ENCODE measurements at places on chromosomes 13 and 19.

GRCh38 chr13:42229287-42229686 lies 42.7 kb upstream of the AKAP11 start:
- no peak for DNase-seq

- DNase-seq, result no peak
These were observed 75.6 kb upstream of the TM9SF2 start for GRCh38 chr13:99425485-99426341.

DNA sequence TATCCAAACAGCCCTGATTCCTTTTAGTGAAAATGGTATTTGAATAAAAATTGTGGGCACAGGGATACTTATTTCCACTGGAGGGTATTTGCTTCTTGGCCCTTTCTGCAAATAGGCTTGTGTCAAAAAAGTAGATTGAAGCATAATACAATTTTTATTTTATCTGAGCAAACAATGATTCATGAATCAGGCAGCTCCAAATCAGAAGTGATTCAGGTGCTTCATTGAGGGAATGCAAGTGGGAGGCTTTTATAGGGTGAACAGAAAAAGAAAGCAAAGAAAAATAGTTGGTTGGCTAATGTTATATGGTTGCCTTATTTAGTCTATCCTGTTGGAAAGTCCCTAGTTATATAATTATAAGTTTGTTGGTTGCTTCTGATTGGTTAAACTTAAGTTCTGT lies 117.9 kb downstream of the ITGBL1 start:
- no peak for DNase-seq

GRCh38 chr13:20171364-20171763 lies 10.5 kb upstream of the GJA3 start:
- DNase-seq, result no peak

GRCh38 chr13:34749046-34749445 lies 193.0 kb upstream of the NBEA start:
- DNase-seq, result no peak

GRCh38 chr19:5889288-5889971 lies 14.2 kb downstream of the NDUFA11 start:
- DNase-seq, result no peak

DNA sequence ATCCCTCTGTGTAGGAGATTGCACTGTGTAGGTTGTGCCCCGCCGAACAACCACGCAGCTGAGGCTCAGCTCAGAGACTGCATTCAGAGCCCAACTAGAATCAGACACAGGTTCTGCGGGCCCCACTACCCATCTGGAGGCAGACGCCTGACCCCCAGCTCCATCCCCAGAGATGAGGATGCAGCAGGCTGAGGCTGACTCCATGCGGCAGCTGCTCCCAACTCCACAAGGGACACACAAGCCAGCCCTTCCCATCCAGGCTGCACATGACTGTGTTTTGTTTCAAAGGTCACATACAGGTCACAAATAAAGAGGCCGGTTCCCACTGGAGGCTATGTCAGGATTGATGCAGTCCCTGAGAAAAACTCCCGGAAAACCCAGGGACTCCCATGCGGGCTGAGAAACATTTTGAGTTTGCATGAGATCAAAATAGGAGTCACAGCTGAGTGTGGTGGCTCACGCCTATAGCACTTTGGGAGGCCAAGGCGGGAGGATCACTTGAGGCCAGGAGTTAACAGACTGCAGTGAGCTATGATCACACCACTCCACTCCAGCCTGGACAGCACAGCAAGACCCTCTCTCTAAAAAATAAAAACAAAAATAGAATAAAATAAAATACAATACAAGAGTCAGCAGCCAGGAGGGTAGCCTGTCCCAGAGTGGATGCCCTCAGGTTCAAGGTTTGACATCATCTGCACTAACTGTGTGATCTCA lies 14.0 kb downstream of the ELL start:
- no peak for DNase-seq

DNA sequence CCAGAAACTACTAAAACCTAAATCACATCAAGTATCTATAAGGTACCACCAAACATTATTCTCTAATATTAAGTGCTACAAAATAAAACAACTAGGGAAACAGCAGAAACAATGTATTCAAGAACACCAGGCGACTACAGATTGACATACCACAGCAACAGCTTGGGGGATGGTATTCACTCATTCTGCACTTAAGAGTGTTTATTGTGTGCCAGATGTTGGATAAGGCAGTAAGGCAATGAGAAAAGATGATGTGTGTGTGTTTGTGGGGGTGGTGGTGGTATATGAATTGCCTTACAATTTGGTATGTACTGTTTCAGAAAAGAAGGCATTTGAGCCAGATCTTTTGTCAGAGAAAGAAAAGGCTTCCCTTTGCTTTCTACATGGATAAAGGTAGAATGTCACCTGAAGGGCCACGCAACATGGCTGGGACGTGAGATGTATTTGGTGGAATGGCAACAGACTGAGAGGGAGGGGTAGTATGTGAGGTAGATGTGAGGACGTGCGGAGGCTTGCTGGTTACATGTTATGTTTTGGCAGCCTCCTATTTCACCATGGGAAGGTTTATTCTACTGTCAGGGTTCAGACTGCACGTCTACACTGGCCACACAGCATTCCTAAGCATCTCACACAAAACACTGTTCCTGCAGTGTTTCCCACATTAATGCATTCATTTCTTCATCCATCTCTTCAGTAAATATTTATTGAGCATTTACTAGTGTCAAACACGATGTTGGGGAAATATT lies 300.7 kb downstream of the KLF12 start:
- no peak for DNase-seq

DNA sequence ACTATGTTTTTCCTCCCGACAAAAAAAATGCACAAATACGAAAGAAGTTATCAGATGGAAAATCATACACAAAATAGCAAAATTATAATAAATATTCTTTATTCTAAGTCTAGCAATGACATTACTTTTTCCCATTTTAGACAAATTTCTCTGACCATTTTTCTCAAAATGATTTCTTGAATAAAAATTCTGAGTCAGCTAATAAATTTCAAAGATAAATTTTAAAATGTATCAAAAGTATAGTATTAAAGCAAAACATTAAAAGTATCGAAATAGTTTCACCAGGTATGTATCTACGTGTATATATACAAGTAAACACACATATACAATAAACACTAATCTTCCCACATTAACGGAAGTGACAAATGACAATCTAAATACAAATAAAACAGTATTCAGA lies 8.9 kb downstream of the ZC3H13 start:
- no peak for DNase-seq

DNA sequence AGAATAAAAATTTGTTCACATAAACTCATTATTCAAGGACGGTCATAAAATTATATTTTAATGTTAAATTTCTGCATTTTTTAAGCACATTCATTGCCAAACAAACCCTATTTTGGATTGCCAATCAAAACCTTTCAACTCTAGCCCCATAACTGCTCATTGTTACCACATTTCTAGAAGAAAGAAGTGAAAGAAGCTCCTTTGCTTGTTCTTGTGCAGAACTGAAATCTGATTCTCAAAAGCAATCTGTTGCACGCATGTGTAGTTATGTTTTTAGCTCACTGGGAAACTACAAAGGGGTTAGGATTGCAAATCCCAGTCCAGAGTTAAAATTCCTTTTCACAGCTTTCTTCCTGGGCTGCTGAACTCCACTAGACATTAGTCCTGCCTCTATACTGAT lies 109.5 kb upstream of the MIR17HG start:
- no peak for DNase-seq

DNA sequence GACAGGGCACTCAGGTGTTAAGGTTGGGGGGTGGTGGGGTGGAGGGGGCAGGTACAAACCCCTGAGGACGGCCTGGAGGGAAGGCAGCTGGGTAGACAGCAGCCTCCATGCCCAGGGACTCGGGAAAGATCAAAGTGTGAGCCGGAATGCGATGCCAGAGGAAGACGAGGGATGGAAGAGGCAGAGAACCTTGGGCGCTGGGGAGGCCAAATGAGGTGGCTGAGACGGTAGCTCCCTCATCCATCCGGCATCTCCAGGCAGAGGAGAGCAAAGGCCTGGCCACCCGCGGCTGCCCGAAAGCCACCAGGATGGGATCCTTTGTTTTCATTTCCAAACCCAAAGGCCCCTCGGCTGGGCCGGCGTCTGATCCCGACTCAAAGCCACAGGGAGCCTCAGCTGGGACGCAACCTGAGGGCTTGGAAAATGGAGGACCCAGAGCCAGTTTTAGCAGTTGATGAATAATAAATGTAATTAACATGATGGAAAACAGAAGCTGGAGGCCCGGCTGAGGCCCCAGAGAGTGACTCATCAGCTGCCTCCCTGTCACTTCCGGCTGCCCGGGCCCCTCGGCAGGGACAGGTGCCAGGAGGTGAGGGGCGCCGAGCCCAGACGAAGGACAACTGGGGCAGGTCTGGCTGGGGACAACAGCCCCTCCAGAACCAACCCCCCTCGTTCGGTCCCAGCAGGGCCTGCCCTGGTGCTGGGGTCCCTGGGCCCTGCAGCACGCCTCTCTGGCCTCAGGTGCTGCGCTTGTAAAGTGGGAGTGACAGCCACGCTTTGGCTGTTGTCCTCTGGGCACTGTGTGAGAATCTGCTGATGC lies 61.6 kb downstream of the CEBPG start:
- no peak for DNase-seq

GRCh38 chr19:18854982-18855381 lies 23.2 kb downstream of the UPF1 start:
- no peak for DNase-seq

DNA sequence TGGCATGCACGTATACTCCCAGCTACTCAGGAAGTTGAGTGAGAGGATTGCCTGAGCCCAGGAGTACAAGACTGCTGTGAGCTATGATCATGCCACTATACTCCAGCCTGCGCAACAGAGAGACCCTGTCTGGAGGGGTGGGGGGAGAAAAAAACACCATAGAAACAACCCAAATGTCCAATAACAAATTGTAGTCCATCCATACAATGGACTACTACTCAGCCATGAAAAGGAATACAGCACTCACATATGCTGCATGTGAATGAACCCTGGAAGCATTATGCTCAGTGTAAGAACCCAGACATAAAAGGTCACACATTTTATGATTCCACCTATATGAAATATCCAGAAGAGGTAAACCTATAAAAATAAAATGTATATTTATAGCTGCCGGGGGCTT lies 42.3 kb downstream of the CD320 start:
- no peak for DNase-seq

- DNase-seq, result no peak
These were observed 12.4 kb upstream of the ZNF486 start for GRCh38 chr19:20154636-20155035.

GRCh38 chr13:111225166-111225565 lies 95.3 kb upstream of the TEX29 start:
- DNase-seq, result no peak

DNA sequence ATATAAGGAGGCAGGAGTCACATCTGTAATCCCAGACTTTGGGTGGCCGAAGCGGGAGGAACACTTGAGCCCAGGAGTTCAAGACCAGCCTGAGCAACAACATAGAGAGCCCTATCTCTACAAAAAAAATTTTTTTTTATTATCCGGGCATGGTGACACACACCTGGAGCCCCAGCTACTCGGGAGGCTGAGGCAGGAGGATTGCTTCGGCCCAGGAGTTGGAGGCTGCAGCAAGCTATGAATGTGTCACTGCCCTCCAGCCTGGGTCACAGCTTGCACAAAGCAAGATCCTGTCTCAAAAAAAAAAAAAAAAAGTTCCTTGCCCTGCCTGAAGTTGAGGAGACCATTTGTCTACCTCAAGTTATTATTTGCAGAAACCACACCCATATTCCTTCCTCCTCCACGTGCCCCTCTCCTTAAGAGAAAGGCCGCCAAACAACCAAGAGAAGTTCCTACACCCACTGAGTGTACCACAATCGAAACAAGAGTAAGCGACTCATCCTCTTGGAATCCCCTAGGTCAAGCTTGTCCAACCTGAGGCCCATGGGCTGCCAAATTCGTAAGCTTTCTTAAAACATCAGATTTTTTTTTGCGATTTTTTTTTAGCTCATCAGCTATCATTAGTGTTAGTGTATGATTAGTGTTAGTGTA lies 2.2 kb downstream of the ABCC4 start:
- DNase-seq, result peak; percentile 85

GRCh38 chr19:30567536-30568232 lies 195.5 kb downstream of the ZNF536 start:
- no peak for DNase-seq

DNA sequence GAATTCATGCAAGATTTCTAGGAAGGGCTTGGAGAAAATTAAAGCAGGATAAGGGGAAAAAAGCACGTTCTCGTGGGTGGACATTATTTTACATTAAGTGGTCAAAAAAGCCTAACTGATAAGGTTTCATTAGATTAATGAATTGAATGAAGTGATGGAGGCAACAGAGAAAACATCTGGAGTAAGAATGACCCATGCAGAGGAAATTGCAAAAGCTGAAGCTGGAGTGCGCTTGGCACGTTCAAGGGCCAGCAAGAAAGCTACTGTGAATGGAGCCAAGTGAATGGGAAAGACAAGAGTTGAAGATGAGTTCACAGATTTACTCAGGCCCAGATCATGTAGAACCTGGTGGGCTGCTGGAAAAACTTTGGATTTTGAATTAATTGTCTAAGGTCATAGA lies 777.9 kb downstream of the DACH1 start:
- DNase-seq, result no peak

- no peak for DNase-seq
These were observed 720 bp upstream of the HNRNPL start for GRCh38 chr19:38850436-38850975.
